ENCODE measurements at places on chromosomes 7 and 10.

DNA sequence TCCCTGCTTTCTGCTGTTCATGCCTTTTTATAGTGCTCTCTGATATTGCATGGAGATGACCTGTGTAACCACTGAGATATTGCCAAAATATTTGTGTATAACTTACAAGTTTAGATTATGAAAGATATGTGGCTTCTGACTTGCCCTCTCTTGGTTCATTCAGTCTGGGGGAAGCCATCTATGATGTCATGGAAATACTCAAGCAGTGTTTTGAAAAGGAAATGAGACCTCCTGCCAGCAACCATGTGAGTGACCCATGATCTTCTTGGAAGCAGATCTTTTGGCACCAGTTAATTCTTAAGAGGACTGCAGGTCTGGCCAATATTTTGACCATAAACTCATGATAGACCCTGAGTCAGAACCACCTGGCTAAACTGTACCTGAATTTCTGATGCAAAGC lies 183.0 kb downstream of the THSD7A start:
- DNase-seq, result no peak

DNA sequence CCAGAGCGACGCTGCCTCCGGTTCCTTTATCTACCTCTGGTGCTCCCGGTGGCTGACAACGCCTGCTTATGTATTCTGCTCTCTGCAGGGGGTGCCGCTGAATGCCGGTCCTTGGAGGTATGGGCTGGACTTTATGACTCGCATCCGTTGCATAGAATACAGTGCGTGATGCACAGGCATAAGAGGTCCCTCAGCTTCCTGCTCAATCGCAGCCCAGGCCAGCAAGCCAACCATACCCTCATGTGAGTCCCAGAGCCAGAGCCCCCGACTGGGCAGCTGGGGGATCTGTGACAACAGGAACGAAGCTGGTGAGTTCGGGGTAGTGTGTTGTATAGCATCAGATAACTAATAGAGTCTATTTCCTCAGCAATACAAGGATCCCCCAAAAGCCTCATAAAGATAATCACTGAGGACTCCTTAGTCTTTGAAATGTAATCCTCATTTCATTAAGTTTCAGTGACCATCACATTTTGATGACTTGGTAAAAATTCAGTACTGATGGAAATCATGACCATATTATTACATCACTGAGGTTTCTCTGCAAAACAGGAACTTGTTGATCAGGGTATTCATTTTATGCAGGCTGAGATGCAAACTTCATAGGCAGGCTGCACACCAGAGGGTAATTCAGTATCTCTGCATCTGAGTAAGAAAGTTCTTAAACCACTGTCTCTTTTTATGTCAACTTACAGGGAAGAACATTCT lies 607.8 kb downstream of the PTPRN2 start:
- no peak for DNase-seq

DNA sequence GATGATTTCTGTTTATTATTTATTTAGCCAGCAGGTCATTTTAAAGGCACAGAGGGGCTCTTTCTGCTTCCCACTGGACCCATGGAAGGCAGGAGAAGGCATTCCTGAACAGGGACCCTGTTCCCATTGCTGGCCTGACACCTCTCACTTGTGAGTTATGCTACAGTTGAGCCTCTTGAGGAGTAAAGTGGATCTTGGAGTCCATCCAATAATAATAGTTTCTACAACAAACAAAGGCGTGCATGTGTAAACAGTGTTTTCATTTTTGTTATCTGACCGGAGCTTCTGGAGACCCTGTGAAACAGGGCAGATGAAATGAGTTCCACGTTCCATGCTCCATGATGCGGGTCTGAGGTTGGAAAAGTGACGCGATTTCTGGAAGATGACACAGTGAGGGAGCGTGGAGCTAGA lies 127.3 kb upstream of the HABP2 start:
- DNase-seq, result no peak

- no peak for DNase-seq
These were observed 19.7 kb upstream of the MSRB2 start for GRCh38 chr10:23075672-23076071.

DNA sequence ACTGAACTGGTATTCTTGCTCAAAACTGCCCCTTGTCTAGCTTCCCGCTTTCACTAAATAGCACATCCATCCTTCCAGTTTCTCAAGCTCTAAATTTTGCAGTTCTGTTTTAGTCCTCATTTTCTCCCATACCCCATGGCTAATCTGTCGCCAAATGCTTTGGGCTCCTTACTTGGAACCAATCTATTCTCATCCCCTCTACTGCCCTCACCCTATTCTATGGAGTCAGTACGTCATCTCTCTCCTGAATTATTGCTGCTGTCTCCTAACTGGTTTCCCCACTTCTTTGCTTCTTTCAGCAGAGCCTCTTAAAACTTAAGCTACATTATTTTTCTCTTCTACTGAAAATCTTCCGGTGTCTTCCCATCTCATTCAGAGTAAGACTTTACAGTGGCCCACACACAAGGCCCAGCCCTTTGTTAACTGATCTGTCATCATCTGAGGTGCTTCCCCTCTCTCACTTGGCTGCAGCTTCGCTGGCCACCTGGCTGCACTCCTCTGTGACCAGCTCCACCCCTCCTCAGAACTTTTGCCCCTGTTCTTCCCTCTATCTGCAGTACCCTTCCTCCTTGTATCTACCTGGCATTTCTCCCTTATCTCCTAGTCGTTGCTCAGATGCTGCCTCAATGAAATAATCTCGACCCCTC lies 9.9 kb downstream of the STARD3NL start:
- DNase-seq, result no peak

DNA sequence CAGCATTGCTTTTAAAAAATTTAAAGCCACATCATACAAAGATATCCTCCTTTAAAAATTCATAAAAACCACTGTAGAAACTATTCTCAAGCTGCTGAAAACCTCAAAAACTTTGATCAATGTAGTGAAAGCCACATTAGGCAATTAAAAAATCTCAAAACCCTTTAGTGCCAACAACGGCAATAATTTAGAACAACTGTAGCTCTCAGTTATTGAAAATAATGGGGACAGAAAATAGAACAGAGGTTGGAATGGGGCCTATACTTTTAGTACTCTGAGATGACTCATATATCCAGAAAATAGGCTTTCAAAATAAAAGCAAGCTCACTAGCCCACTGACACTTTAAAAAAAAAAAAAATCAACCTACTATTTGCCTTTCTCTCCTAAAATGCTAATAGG lies 87.5 kb downstream of the GSAP start:
- DNase-seq, result no peak

- DNase-seq, result no peak
These were observed 9.7 kb downstream of the BAMBI start for GRCh38 chr10:28686835-28687682.
